ENCODE measurements at places on chromosomes 6 and 20.

DNA sequence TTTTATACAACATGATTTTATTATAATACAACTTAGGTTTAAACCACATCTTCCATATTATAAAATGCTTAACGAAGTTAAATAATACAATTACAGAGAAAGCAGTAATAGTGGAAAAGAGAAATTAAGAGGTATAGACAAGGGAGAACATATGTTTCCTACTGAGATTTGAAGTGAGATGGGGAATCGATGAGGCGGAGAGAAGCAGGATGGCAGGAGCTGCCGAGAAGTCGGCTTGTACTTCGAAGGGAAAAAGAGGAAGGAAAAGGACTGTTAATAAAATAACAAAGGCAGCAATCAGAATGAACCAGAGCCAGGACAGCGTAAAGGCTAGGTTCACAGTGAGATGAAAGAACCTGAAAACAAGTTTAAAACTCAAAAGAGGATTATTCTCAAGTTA, 15.4 kb downstream of the FBXL4 start:
- no peak for DNase-seq

DNA sequence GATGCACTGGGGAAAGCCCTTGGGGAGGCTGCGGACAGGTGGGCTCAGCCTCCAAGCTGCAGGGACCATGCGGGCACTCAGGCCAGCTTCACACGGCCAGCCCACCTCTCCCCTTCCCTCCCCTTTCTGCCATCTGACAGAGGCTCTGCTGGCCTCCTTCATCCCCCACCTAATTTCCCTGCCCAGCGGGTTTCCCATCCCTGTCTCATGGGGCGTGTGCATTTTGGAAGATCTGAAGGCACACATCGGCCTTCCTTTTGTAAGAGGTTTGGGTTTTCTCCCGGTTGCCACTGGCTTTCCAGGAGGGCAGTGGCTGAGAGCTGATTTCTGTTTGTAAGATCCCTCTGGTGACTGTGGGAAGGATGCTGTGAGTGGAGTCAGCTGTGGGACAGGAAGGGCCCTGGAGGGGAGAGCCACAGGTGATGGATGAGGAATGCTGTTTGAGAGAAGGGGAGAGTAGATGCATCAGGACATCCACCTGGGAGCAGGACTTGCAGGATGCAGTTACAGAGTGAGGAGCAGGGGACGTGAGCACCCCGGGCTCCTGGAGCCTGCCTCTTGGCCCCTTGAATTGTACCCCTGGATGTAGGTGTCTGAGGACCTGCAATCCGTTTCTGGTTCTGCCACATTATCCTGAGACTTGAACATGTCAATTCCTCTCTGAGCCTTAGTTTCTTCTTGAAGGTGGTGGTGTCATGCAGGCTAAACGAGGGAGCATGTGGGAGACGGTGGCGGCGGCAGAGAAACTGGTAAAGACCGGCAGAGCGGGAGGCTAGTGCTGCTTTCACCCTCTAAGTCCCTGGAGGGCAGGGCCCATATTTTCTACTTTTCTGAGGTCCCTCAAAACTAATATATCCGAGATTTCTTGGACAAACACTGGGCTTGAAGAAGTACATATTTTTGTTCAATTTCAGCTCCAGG, 5.9 kb upstream of the TUBB1 start:
- peak; percentile 60 for DNase-seq

DNA sequence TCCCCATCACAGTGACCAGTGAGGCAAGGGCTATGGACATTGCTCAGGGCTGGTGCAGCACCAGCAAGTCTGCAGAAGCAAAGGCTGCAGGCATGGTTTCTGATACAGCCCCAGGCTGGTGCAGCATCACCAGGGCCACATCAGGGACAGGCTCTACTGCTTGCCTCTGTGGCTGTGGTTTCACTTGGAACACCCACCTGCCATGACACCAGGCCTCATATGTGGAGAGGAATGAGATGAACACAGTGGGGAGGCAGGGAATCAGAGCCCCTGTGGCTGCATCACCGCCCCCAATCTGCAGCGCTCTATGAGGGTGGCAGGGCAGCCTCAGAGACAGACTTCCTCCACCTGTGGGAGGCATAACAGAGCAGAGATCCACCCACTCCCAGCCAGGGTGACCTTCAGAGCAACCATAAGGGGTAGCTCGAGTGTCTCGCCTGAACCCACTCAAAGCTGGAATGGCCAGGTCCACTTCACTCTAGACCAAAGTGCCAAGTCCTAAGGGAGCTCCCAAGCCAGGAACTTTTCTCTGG, 7.9 kb downstream of the RING1 start:
- DNase-seq = no peak

DNA sequence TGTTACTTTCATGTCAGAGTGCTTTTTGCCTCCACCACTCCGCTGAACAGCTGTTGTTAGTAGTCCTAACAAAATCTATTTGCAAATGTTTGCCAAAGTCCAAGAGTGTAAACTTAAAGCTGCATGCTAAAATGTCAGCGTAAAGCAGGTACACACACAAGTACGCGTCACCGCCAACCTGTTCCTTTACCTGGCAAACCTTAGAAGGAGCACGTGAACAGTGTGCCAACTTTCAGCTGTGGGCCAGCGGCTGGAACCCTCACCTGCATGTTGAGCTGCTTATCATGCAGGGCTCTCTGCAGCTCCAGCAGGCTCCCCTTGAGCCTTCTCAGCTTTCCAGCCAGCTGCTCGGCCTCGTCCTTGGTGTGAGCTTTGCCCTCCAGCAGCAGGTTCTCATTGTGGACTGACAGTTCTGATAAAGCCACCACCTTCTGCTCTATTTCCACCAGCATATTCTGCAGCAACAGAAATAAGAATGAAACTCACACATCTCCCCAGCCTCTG, 359.3 kb downstream of the SYNE1 start:
- no peak for DNase-seq

GRCh38 chr6:167005350-167006159, 6.4 kb downstream of the CEP43 start:
- no peak for DNase-seq

DNA sequence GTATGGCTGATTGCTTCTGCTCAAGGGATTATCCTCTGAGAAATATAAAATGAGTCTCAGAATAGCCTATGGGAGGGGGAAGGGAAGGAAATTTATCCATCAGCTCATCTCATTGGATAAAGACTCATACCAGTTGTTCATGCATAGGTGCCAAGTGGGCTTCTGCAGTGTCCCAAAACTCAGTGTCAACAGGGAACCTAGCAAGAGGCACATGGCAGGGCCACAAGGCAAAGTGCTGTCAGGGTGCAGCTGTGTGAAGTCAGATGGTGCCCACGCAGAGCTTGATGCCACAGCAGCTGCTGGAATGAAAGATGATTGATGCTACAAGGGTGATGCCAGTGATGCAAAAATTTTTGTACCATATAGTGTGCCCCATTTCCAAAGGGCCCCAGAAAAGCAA, 3.2 kb upstream of the CHD6 start:
- DNase-seq = no peak

GRCh38 chr6:119147101-119148053, 68.9 kb upstream of the FAM184A start:
- peak; percentile 90 for DNase-seq

- DNase-seq = no peak
Measured at GRCh38 chr20:34468951-34469350, 47.3 kb upstream of the DYNLRB1 start.

DNA sequence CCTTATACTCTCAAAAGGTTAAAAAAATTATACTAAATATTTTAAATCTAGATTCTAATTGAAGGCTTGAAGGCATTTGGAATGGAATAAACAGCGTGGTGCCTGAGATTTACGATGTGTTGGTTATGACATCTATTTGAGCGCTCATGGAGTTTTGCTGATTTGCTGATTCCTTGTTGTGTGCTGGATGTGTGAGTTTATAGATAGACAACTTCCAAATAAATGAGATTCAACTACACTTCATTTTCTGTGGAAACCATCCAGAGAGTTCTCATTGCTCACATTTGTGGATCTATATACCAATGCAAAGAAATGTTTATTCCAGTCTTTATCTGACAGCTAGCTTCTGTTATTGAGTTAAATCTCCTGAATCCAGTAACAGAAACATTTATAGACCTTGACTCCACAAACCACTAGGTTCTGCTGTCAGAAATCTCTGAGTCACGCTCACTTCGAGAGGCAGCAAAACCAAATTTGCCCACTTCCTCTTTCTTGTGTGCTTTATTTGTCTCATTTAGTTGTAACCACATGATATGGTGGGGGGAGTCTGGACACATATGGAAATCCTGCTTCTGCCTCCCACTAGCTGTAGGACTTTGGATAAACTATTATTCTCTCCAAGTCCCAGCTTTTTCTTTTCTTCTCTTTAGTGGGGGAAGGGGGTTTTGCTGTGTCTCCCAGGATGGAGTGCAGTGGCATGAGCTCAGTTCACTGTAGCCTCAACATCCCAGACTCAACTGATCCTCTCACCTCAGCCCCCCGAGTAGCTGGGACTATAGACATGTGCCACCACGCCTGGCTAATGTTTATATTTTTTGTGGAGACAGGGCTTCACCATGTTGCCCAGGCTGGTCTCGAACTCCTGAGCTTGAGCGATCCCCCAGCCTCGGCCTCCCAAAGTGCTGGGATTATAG, 54.5 kb downstream of the IPCEF1 start:
- DNase-seq = no peak

DNA sequence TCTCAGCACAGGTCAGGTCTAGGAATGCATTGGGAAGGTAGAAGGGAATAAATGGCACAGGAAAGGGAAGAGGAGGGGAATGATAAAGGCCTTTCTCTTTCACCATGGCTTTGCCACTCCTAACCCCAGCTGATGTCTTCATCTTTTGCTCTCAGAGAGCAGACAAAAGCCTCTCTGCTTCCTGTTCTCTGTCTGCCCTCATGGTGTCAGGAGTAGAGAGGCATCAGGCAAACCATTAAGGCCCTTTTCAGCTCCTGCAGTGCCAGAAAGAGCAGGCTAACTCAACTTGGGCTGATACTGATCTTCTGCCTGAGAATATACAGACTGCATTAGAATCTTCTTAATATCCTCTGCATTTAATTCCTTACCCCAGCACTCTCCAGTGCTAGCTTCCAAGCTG, 48.0 kb upstream of the STXBP5 start:
- DNase-seq = no peak
